ENCODE measurements at places on chromosomes 4 and X.

- DNase-seq = no peak
Measured at GRCh38 chrX:154379569-154379951, 465 bp downstream of the EMD start.

DNA sequence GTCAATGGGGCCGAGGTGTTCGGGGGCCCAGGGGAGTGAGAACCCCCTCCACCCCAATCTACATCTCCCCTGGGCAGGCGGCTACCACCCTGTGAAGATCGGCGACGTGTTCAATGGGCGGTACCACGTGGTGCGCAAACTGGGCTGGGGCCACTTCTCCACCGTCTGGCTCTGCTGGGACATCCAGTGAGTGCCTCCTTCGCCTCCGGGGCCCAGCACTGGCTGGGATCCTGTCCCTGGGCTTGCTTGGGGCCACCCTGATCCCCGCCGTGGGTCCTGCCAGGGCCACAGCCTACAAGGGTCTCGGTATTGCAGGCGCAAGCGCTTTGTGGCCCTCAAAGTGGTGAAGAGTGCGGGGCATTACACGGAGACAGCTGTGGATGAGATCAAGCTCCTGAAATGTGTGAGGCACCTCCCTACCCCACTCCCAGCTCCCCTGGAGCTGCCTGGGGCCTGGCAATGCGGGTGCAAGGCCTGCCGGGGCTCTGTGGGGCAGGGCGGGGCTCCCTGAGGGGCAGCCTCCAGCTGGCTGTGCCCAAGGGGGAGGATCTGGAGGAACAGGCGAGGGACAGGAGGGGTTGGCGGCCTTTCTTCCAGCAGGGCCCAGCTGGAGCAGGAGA lies 697 bp downstream of the SRPK3 start:
- no peak for DNase-seq

GRCh38 chr4:97938141-97938540 lies 205.1 kb downstream of the STPG2 start:
- DNase-seq = no peak

DNA sequence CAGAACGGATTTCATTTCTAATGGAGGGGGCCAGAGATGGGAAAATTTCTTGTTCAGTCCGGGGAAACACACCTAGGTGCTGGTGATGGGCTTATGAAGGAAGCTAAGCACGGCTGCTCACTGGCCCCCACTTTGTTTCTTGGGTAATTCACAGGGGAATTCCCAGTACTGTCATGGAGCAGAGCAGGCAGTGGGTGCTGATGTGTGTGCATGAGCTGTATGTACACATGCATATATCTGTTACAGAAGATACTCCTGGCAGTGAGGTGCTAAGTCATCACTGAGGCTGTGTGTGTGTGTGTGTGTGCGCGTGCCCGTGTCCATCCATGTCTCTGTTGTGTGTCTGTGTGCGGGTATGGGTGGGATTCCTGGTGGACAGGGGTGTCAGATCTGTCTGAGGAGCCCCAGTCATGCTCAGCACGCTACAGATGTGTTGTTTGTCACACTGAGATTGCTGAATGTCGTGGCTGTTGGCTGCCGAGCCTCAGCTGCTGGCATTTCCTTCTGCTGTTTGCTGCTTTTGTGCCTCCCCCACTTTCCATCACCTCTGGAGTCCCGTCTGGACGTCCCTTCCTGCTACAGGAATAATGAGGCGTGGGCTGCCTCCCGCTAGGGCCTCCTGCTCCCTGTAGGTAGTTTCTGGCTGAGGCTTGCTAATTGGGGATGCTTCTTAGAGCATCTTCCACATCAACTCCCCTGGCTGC lies 53.3 kb downstream of the JADE1 start:
- DNase-seq = no peak

DNA sequence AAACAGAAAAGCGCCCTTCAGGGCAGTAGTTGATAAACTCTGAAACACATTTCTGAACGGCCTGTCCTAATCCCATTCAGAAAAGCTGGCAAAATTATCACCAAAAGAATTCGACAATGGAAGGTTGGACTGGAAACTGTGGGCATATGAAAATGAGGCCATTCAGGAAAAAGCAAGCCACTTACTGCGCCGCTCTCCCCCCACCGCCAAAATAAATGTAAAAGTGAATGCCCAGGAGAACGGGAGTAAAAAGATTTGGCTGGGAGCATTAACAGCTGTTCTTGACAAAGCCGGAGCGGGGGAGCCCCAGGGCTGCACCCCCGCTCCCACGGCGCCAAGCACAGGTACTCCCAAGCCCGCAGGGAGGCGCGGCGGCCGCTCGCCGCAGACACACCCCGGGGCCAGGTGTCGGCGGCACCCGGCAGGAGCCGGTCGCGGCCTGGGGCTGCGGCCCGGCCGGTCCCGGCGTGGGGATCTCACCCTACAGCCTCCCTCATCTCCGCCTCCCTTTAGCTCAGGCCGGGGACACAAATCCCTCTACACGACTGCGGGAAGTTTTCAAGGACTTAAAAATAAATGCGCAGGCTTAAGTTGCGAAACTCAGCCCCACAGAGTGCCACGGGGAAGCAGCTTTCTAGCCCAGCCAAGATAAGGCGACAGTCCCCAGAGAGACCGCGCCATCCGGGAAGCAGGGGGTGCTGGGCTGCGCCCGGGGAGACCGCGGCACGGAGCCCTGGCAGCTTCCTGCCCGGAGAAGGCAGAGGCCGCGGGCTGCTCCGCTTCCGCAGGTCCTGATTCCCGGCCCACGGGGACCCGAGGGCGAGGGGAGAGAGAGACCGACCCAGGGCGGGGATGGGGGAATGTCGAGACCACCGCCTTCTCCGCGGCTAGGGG lies 593 bp downstream of the SH3RF1 start:
- no peak for DNase-seq

DNA sequence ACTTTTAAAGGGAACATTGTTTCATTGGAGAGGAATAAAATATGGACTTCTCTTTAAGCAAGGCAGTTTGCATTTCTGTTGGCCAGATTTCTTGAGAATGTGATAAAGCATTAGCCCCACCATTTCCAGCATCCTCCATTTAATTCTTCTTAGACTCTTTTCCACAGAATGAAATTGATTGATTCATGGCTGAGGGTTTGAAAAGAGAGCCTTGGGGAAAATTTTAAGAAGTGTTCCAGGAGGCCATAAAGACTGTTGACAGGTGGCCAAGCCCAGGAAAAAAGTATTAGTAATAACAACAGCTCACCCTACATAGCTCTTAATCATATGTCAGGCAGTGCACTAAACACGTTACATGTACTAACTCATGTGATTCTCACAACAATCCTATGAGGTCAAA lies 53.4 kb downstream of the SHROOM3 start:
- no peak for DNase-seq

DNA sequence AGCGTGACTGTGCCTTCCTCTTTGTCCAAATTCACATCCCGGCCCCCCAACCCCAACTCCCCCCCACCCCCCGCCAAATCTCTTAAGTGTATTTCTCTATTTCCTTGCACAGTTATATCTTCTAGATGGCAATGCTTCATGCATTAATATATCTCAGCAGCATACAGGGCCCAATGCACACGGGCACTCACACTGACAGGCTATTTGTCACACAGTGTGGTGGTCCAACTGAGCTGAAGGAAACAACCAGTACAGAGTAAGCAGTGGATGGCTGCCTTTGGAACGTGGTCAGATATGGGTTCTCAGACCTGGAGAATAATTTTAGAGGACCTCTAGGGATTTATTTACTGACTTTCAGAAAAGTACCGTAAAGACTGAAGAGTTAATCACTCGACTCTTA lies 681 bp downstream of the EXOC1 start:
- DNase-seq = no peak

DNA sequence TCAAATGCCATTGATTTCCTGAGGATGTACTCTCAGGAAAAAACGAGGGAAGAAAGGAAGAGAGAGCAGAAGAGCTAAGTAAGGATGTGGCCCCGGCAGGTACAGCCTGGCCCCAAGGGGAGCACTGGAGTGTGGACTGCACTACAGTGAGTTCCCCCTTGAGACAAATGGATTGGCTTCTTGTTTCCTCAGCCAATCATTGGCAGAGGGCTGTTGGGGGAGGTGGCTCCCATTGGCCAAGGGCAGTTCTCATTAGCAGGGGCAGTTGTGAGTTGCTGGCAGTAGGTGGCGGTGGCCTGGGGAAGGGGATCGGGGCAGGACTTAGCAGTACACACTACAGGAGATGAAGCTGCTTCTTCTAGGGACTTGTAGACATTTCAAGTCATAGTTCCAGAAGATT lies 24.1 kb upstream of the OCIAD2 start:
- no peak for DNase-seq

Data from right renal cortex interstitium (tissue), 3 donors.